Activated CD8-positive, alpha-beta memory T cell treated with anti-CD3 and anti-CD28 coated beads, Interleukin-2, amount 50 U/mL, for 48 hours (primary cell): ENCODE measurements at places on chromosomes 3 and 15.

- DNase-seq = no peak
Measured at GRCh38 chr3:14336749-14337598, 65.4 kb upstream of the SLC6A6 start.

GRCh38 chr3:122283796-122284445, 41.1 kb upstream of the CSTA start:
- DNase-seq = no peak

- DNase-seq = no peak
Measured at GRCh38 chr15:58313810-58314592, 117.8 kb upstream of the LIPC start.

GRCh38 chr3:165464736-165465135, 268.6 kb upstream of the SLITRK3 start:
- DNase-seq = no peak

DNA sequence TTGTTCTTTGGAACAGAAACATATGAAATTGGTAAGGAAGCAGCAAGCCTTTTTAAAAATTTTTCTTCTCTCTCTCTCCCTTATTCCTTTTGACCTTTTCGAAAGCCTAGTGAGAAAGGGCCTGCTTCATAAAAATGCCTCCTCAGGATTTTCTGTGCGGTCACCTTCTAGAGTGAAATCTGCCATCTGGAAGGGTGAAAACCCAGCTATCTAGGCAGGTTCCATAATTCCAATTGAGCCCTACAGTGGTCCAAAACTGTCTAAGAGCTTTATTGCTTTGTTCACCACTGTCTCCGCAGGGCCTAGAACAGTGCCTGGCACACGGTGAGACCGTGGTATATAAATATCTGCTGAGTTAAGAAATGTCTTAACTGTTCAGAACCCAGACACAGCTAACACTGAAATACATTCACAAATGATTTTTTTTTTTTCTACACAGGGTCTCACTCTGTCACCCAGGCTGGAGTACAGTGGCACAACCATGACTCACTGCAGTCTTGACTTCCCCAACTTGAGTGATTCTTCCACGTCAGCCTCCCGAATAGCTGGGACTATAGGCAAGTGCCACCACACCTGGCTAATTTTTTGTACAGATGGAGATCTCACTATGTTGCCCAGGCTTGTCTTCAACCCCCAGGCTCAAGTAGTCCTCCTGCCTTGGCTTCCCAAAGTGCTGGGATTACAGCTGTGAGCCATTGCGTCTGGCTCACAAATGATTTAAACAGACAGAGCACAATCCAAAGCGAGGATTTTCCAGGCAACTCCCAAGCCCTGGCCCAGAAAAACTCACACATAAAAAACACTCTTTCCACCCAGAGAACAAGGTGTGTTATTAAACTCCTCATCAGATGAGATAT, 64.4 kb downstream of the FRMD4B start:
- DNase-seq = no peak

- no peak for DNase-seq
Measured at GRCh38 chr3:12799525-12800440, 3.3 kb downstream of the CAND2 start.

- no peak for DNase-seq
Measured at GRCh38 chr15:91992945-91993344, 139.4 kb downstream of the SLCO3A1 start.

DNA sequence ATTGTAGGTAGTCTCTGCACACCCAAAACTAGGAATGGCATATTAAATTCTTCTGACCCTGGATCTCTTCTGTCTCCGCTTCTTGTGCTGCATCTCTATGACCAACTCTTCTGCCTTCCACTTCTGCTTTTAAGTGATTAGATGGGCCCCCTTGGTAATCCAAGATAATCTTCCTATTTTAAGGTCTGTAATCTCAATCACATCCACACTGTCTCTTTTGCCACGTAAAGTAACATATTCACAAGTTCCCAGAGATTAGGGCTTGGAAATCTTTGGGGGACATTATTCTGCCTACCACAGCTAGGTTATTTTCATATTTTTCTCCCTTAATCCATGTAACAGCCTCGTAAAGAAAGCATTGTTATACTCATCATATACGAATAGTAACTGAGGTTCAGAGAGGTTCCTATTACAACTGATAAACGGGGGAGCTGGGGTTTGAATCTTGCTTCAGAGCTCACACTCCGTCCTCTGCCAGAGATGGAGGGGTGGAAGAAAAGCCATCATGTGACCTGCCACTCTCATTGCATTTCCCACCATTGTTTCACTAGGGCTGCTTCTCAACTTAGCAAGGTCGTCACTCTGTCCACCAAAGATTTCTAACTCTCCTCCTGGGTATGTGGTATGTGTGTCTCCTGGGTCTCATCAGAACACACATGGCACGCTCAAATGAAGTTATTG, 6.6 kb upstream of the CD47 start:
- DNase-seq = no peak

- no peak for DNase-seq
Measured at GRCh38 chr3:171825222-171825828, 15.0 kb upstream of the PLD1 start.

DNA sequence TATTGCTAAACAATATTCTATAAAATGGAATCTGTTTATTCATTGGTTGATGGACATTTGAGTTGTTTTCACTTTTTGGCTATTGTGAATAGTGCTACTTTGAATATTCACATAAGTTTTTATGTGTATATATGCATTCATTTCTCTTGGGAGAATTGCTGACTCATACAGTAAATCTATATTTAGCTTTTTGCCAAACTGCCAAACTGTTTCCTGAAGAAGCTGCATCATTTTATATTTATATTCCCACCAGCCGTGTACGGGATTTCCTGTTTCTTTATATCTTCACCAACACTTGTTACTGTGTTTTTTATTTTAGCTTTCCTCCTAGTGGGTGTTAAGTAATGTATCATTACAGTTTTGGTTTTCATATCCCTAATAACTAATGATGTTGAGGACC, 12.5 kb upstream of the TCAIM start:
- no peak for DNase-seq

- DNase-seq = no peak
Measured at GRCh38 chr3:195767792-195768191, 43.9 kb downstream of the MUC4 start.

- no peak for DNase-seq
Measured at GRCh38 chr3:160296591-160296990, 71.4 kb downstream of the C3orf80 start.

- DNase-seq = no peak
Measured at GRCh38 chr3:43695443-43695842, 4.7 kb downstream of the ABHD5 start.

DNA sequence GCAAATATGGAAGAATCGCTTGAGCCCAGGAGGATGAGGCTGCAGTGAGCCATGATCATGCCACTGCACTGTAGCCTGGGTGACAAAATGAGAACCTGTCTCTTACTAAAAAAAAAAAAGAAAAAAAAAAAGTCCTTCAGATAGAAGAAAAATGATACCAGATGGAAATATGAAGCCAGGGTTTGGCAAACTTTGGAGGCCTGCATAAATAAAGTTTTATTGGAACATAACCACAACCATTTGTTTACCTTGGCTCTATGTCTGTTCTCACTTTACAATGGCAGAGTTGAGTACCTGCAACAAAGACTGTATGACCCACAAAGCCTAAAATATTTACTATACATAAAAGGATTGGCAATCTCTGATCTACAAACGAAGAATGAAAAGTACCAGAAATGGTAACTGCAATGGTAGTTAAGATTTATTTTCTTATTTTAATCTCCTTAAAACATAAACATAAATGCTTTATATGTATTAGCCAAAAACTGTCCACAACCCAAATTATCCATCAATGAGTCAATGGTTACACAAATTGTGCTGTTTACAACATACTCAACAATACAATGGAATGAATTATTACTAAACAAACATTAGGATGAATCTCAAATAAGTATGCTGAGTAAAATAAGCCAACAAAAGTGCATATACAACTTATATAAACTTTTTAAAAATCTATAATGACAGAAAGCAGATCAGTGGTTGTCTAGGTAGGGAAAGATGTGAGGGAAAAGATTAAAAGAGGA, 41.8 kb downstream of the GOLGB1 start:
- no peak for DNase-seq

DNA sequence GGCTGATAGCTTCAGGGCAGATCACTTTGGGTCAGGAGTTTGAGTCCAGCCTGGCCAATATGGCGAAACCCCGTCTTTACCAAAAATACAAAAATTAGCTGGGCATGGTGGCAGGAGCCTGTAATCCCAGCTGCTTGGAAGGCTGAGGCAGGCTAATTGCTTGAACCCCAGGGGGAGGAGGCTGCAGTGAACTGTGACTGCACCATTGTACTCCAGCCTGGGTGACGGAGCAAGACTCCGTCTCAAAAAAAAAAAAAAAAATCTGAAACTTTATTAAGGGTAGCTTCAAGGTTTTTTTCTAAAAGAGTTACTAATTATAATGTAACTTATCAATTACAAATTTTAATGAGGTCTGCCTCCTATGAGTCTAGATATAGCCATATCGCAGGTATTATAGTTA, 5.1 kb downstream of the NECTIN3 start:
- no peak for DNase-seq

- no peak for DNase-seq
Measured at GRCh38 chr3:34777386-34777785, 861.9 kb upstream of the ARPP21 start.

DNA sequence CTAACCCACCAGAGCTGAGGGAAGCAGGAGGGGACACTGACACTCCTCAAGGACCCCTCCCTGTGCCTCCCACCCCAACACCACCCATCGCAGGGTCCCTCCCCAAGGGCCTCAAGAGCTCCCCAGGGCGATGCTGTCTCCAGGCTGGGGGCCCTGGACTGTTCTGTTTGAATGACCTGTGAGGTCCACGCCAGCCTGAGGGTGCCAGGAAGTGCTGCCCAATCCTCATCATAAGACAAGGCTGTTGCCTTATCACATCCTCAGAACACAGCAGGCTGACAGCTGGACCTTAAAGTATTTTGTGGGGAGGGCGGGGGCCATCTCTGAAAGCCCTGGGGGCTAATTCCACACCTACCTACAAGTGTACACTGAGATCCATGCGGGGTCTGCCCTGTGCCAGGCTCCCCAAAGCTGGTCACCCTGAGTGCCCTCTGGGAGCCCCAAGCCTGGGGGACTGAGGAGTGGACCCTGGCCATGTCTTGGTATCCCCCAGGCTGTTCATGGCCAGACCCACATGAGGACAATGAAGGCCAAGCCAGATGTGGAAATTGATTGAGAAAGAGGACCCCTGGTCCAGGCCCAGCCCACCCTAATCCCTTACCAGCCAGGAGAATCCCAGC, 23.8 kb upstream of the GOLGA6C start:
- no peak for DNase-seq

DNA sequence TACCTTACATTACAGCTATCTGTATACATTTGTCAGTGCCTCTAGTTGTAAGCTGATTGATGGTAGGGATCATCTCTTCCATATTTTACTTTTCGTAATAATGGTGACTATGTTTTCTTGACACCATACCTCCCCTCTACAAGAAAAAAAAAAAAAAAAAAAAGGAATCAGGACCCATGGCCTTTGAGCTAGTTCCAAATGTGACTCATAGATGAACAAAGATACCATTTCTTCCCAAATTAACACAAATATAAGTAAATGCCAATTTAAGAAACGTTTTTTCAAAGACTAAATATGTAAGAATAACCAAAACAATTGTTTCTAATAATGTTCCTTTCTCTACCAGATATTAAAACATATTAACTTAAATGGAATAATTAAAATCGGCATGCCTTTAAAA, 23.1 kb downstream of the UBE3A start:
- no peak for DNase-seq

DNA sequence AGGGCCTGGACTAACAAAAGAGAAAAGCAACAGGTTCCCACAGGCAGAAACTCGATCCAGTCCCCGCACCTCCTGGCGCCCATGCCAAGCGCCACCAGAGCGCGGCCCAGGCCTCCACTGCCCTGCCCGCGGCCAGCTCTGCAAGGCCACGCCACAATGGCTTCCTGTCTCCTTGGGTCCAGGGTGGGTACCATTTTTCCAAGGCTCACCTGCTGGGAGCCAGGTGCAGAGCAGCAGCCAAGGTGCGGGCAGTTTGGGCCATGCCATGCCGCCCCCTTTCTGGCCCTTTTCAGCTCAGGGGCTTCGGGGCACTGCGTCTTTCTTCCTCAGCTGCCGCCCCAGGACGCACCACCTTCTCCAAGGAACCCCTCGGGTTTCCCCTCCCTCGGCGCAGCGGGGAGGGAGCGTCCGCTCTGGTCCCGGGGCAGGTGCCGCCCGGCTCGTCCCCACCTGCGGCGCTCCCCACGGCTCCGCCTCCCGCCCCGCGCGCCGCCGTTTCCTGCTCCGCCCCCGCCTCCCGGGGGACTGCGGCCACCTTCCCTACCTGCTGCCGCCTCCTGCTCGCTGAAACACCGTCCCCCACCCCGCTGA, at the start of gene ILDR1:
TSS of gene ILDR1 (minus strand) at position 437 of the 591 bp plus-strand sequence. CDS start at position 267, 170 bp downstream.
- DNase-seq = no peak

DNA sequence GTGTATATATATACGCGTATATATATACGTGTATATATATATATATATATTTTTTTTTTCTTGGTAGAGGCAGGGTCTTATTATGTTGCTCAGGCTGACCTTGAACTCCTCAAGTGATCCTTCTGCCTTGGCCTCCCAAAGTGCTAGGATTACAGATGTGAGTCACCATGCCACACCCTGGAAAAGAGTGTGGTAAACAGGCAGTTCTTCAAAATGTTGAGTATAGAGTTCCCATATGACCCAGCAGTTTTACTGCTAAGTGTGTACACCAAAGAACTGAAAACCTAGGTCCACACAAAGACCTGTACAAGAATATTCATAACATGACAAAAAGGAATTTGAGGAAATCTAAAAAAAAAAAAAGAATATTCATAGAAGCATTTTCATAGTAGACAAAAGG, 71.8 kb upstream of the GCNT3 start:
- no peak for DNase-seq

DNA sequence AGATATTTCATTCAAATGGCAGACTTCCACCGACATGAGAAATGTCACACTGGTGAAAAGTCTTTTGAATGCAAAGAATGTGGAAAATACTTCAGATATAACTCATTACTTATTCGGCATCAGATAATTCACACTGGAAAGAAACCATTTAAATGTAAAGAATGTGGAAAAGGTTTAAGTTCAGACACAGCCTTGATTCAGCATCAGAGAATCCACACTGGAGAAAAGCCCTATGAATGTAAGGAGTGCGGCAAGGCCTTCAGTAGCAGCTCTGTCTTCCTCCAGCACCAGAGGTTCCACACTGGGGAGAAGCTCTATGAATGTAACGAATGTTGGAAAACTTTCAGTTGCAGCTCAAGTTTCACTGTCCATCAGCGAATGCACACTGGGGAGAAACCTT, 8.6 kb upstream of the ZNF621 start:
- DNase-seq = no peak

DNA sequence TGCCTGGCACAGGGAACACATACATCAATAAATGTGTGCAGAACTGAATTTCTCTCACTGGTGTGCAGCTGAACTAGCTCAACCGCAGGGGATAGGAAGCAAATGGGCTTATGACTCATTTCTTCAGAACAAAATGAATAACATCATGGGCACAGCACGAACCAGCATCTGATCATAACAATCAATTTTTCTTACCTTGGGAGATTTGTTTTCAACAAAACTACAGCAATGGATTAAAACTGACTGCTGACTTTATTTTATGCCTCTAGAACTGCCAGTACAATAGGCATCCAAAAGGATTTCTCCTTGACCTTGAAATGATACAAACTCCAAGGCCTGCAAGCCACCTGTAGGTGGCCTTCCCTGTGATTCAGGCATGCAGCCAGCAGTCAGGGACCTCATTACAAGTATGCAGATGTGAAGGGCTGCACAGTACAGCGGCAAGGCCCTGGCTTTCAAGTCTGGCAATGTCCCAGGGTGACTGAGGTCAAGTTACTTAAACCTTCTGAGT, 26.1 kb downstream of the TAMM41 start:
- no peak for DNase-seq
